ENCODE measurements at places on chromosomes 11 and 22. TPM values are rescaled to one million over a fixed set of nuclear protein-coding genes. Genes with fewer than 3 reads are reported as not detected.

The OR10G8 gene
- not detected for polyA plus RNA-seq

The YPEL4 gene
- 1.6 TPM for polyA plus RNA-seq

The SPDYC gene
- not detected for polyA plus RNA-seq

The PDXP gene
- polyA plus RNA-seq = 16.2 TPM

The ARHGEF17 gene
- 36.2 TPM for polyA plus RNA-seq

The APOBEC3H gene
- polyA plus RNA-seq = 0.43 TPM

The HBE1 gene
- 26.0 TPM for polyA plus RNA-seq

The IL18 gene
- 0.44 TPM for polyA plus RNA-seq

The PRG3 gene
- not detected for polyA plus RNA-seq

The TRPC6 gene
- polyA plus RNA-seq = 17.0 TPM

The TMEM45B gene
- 0.39 TPM for polyA plus RNA-seq

The FOLR2 gene
- 32.6 TPM for polyA plus RNA-seq

The CDCA5 gene
- 14.4 TPM for polyA plus RNA-seq

The SMTNL1 gene
- 191 TPM for polyA plus RNA-seq

The C1QTNF6 gene
- polyA plus RNA-seq = 22.4 TPM

The RAB39A gene
- 0.64 TPM for polyA plus RNA-seq

The VSIG2 gene
- not detected for polyA plus RNA-seq

The ANGPTL5 gene
- polyA plus RNA-seq = 2.3 TPM

The TTLL12 gene
- polyA plus RNA-seq = 22.1 TPM

The FAM180B gene
- polyA plus RNA-seq = 2.9 TPM

The RCOR2 gene
- polyA plus RNA-seq = not detected

The TSSC4 gene
- 15.1 TPM for polyA plus RNA-seq

The OR52E8 gene
- not detected for polyA plus RNA-seq

The FOLR3 gene
- not detected for polyA plus RNA-seq

The SAA2 gene
- 0.40 TPM for polyA plus RNA-seq

The SUSD2 gene
- polyA plus RNA-seq = not detected
